Transverse colon (tissue), 4 donors: ENCODE measurements at places on chromosomes 4 and X. TPM values are rescaled to one million over a fixed set of nuclear protein-coding genes. Genes with fewer than 3 reads are reported as not detected.
A peak's percentile ranks its signal among the peaks of the same experiment; 100 is the strongest.

DNA sequence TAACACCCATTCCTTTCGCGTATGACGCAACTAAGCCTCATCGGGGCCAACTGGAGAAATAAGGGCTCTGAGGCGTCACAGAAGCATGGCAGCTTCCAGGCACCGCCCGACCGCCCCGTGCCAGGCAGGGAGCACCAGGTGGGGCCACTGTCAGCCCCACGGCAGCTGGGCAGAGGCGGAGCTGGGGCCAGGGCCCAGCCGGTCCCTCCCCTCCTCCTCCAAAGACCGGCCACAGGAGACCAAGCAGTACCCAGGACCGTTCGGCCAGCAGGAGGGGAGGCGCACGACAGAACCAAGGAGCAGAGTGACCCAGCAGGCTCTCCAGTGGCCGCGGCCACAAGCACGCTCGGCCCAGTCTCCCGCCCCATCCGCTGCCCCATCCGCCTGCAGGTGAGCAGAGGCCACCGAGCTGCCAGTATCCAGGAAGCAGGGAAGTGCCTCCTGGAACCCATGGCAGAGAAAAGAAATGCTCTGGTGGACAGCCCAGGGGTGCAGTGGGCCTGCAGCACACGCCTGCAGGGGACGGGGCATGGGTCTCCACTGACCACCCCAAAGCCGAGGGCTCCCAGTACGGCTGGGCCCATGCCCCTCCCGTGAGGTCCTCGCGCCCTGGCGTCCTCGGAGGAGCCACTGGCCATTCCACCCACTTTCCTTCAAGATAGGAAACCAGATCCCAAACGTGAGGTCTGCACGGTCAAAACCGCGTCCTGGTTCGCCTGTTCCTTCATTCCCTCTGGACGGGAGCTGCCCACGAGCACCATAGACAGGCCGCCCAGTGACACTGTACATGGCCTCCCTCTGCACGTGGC lies 9.6 kb downstream of the CTBP1 start:
- peak; percentile 7 for DNase-seq

Gene DDX53
- total RNA-seq: not detected

DNA sequence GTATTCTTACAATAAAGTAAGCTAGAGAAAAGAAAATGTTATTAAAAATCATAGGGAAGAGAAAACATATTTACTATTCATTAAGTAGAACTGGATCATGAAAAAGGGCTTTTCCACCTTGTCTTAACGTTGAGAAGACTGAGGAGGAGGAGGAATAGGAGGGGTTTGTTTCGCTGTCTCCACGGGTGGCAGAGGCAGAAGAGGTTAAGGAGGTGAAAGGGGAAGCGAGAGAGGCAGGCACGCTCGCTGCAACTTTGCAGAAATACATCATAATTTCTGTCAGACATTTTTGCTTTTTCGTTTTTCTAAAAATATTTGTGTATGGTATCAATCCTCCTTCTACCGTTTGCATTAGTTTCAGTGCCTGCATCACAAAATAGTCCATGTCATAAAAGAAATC lies 2375.1 kb upstream of the AGA start:
- no peak for DNase-seq

GRCh38 chr4:107856901-107857300 lies 32.2 kb downstream of the SGMS2 start:
- DNase-seq: no peak

DNA sequence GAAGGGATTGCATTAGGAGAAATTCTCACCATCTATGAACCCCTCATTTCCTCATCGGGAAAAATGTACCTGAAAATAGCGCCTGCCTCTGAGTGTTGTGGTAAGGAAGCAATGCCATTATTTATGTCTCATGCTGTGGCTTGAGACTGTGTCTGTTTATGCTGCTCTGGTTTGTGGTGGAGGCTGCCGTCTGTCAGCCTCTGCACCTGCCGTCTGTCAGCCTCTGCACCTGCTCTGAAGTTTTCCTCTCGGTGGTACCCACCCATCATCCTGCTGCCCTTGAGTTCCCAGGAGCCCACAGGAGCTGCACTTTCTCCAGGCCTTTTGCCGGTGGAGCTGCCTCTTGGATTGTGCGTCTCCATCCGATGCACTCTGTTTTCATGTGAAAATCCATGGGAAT lies 68.5 kb upstream of the PPP2R3B start:
- DNase-seq: no peak

Gene CCNQ
- total RNA-seq: 32.5 TPM

- DNase-seq: no peak
Measured at GRCh38 chrX:82692991-82693390, 815.1 kb upstream of the POU3F4 start.

Gene MAGEA11
- total RNA-seq: not detected

Gene RBM3
- 157 TPM for total RNA-seq

Gene YY2
- total RNA-seq: 1.6 TPM

GRCh38 chrX:125003746-125004446 lies 315.8 kb upstream of the TEX13C start:
- no peak for DNase-seq

Gene HDX
- total RNA-seq: 2.5 TPM

DNA sequence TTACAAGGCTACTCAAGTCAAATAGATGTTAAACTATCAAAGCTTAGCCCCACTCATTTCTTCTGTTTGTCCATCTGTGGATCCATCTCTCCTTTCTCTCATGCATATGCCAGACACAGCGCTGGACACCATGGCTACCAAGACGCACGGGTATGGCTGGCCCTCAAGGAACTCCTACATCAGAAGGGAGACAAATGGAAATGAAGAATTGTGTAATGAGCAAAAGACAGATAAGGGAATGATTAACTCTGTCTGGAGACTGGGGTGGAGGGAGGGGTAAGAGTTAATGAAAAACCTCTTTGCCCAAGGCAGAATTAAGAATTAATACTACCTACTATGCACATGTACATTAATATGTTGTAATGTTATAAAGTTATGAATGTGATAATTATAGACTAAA lies 88.1 kb downstream of the MGST2 start:
- no peak for DNase-seq

- DNase-seq: peak; percentile 35
Measured at GRCh38 chr4:8045909-8046308, 106.2 kb upstream of the AFAP1 start.

DNA sequence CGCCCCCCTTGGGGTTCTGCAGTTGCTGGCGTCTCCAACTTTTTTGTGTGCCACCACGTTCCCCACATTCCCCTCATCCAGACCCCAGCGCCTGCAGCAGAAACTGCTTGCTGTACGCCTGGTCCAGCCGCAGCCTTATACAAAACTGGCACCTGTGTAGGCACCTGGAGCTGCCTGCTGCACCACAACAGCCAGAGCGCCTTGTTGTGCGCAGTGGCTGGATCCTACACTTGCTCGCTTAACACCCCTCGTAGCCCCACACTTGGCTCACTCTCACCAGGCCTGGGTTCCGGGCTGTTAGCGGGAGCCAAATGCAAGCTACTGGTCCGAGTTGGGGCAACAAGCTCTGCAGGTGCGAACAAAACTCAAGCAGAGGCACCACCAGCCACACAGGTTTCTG lies 136.8 kb downstream of the TECRL start:
- no peak for DNase-seq

DNA sequence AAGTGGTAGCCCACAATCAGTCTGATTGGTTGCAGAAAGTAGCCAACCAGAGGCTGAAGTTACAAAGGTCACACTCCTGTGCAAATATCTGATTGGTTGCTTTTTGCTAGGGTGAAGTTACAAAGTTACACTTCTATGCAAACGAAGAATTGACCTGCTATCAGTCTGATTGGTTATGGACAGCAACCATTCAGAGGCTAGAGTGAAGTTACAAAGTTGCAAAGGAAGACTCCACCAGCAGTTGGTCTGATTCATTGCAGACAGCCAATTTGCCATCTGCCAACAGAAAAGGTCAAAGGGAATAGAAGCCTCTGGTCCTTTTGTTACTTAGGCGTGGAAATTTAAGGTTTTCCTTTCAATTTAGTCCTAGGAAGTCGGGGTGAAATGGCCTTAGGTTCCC lies 377.7 kb downstream of the PRDM5 start:
- no peak for DNase-seq

DNA sequence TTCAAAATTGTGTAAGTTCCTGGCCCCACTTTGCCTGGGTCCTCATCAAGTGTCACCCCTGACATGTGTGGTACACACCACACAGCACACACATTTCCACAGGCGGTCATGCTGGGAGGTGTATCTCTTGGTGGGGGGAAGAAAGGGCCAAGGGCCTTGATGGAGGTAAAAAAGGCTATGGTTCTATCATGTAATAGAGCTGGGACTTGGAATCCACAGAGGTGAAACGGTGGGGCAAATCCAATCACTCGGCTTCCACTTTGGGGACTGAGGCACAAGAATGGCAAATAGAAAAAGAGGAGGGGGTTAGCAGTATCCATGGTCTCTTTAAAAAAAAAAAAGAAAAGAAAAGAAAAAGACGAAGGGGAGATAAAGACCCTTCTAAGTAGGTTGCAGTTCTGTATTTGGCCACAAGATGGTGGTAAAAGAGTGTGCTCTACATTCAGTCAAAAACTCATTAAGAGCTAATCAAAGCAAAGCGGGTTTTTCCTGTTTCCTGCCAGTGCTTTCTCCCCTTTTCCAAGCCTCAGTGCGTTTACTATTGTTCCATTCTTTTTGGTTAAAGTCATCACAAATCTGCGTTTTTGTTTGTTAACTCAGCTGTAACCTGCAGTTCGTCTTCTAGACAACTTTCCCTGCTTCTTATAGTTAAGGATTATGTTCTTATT lies 37.0 kb upstream of the ATP6AP2 start:
- no peak for DNase-seq

Gene APOOL
- 1.1 TPM for total RNA-seq

Gene SPACA5
- total RNA-seq: not detected

DNA sequence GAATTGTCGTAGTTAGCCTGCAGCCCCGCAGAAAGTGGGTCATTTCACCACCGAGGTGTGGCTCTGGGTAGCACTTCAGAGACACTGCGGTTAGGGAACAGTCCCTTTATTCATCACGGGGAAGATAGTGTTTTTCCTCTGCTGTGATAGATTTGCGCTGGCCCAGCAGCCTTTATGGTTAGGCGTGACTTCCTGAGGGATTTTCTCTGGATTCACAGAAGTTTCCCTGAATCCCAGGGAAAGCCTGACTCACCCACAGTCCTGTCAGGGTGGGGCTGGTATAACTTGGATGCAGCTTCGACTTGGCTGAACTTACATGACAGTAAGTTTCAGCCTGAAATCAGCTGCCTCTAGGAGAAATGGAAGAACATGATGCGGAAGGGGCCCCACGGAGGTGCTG lies 196.3 kb upstream of the HHIP start:
- DNase-seq: no peak

GRCh38 chr4:24370421-24370820 lies 213.9 kb downstream of the DHX15 start:
- DNase-seq: no peak

DNA sequence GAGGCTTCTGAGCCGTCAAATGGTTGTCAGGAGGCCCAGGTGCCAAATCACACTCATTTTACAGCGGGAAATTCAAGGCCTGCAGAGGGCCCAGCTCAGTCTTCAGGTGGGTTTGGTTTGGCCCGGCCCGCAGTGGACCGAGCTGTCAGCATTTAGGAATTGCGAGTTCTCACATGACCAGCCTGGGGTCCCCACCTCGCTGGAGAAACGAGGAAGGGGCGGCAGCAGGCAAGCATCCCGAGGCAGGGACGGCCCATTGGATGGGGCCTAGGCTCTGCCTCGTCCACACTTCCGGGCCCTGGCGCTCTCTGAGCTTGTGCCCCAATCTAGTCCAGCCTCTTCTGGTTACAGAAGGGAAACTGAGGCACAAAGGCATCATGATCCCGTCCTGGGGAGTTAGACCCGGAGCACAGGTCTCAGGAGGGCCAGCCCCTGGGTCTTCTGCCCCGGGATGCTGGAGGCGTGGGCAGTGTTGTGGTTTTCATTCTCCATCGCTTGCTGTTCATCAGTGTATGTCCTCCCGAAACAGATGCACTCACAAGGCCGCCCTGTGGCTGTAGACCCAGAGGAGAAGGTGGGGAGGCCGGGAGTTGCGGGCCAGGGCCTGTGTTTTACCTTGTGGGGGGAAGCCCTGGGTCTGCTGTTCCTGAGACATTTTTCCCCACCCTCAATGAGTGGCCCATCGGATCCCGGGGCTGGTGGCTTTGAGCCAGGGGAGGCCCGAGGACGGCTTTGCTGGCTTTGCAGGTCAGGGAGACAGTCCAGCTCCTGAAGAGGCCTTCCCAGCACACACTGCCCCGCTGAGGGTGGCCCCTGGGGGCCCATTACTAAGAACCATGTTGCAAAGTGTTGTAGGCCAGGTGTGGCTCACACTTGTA lies 8.9 kb downstream of the PSAPL1 start:
- DNase-seq: peak; percentile 2

Gene PASD1
- total RNA-seq: not detected

DNA sequence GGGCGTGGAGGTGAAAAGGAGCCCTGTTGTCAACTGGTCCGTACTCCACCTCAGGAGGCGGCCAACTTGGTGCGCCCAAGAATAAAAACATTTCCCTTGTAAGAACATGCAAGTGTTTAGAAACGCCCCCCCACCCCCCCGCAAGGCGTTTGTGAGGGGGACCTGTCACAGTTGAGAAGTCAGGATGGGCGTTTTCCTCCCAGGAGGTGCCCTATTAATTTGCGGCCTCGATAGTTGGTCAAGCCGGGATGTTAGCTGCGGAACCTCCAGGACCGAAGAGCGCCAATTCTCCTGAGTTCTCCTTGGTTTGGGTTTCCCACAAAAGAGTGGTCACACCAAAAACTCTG lies 651 bp upstream of the SAP30 start:
- DNase-seq: peak; percentile 65

- DNase-seq: no peak
Measured at GRCh38 chr4:148589182-148589581, 147.0 kb upstream of the NR3C2 start.

- no peak for DNase-seq
Measured at GRCh38 chrX:10648614-10649013, 28.2 kb upstream of the MID1 start.

DNA sequence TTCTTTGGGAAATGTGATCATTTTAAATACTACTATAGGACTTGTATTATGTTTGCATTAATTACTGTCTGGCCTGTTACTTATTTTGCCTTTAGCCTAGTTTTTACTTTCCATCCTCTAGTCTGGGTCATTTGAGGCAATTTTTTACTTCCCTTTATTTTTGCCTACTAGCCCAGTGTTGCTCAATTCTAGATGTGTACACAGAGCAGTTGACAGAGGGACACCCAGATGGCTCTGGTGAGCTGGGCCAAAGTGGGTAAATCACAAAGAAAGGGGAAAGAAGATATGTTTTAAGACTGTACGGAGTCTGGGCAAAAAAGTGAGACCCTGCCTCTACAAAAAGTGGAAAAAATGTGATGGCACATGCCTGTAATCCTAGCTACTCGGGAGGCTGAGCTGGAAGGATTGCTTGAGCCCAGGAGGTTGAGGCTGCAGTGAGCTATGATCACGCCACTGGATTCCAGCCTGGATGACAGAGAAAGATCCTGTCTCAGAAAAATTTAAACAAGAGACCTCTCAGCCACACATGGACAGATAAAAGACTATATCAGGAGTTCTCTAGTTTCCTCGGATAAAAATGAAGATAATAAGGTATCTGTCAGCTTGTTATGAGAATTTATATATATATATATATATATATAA lies 35.7 kb downstream of the APOO start:
- no peak for DNase-seq

DNA sequence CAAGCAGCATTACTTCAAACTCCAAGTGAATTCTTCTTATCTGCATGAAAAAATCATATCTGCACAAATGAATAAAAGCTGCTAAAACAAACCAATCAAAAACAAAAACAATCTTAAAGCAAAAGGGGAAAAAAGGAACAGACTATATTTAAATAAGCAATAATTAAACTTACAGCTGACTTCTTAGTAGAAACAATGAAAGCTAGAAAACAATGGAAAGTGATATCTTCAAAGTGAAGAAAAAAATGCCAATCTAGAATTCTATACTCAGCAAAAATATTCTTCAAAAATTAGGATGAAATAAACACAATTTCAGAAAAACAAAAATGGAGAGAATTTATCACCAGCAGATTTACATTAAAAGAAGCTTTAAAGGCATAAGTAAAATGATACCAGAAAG lies 20.0 kb downstream of the STBD1 start:
- no peak for DNase-seq
